ENCODE measurements at places on chromosomes 11 and 22.

DNA sequence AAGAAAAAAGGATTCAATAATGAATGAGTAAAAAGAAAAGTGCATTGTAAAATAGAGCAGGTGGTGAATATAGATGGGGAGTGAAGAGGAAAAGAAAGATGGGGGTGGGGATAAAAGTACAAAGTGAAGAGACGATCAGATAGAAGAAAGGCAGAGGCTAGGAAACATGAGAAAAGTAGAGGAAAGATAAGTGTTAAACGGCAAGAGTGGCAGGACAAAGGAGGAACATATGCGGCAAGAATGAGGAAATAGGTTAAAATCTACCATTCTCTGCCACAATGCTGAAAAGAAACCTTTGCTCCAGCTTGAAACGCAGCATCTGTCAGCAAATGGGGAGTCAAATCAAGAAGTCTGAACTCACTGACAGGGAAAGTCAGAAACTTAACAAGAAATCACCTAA lies 6.8 kb downstream of the FUT4 start:
- no peak for DNase-seq

GRCh38 chr11:9972989-9973388 lies 309.1 kb downstream of the SWAP70 start:
- no peak for DNase-seq

DNA sequence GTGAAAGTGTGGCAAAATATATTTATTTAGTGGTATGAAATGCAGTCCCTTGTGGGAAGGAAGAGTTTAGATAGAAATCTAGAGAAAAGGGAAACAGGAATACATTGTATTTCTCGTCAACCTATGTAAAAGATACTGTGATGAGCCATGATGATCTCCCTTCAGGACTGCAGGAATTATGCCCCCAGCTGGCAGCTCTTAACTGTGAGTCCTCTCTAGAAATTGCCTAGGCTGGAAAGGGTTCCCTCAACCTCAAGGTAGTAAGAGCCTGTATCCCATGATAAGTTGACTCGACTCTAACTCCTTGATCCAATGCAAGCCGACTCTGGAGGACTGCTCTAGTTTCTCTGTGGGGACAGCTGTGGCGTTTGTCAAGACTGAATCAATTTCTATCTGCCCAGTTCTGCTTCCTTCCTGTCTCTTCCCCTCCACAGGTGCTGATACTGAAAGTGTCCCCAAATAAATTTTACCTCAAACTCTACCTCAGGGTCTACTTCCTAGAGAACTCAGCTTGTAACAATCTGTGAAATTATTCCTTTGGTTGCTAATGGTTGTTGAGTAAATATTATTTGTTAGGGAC lies 897.3 kb downstream of the METTL15 start:
- DNase-seq, result no peak

- no peak for DNase-seq
Observed at GRCh38 chr11:80502511-80502910, 1061.7 kb upstream of the TENM4 start.

DNA sequence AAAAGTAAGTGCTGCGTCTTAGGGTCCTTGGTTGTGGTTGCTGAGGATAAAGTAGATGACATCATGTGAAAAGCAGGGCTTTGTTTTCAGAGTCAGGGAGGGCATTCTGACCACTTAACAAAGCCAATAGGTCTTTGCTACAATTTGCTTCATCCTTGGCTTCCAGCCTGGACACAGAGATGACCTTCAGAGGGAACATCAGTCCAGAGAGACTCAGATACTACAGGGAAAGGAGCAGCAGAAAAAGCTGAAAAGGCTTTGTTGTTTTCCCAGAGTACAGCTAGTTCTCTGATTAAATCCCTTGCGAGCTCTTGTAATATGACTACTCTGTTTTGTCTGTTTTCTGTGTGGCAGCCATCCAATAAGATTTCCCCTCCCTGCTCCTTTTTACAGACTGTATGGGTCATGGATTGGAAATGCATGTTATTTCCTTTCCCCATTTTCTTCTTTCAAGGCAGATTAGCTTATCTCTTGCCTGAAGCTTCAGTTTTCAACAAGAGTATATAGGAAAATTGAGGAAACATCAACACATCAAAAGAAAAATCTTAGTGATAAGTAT lies 31.9 kb downstream of the ATG13 start:
- peak; percentile 91 for DNase-seq

GRCh38 chr11:117816151-117816741 lies 8.3 kb downstream of the FXYD2 start:
- DNase-seq, result peak; percentile 15

Measured in AG04450 (cell line).